Ureter (tissue), 1 donor: ENCODE measurements at places on chromosomes 13 and 19. TPM values are rescaled to one million over a fixed set of nuclear protein-coding genes. Genes with fewer than 3 reads are reported as not detected.
A peak's percentile ranks its signal among the peaks of the same experiment; 100 is the strongest.

DNA sequence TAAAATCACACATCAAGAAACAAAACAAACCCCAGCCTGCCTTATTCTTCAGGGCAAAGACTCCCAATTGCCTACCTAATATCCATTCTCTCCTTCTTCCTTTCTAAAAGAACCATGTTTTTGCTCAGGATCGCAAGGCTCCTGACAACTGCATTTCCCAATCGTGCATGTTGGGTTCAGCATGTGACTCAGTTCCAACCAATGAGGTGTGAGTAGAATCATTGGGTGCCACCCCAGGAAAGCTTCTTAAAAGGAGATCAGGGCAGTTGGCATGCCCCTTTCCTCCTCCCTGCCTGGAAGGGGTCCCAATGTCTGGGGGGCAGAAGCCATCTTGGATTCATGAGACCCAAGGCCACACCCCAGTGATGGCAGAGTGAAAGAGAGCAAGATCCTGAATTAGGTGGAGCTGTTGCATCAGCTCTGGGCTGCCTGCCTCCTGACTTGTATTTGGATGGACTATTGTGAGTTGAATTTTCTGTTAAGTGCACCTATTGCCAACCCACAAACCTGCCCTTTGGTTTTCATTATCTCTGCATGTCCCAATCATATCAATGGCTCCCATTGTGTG is 26.0 kb upstream of the UBAC2 start:
- no peak for DNase-seq

DNA sequence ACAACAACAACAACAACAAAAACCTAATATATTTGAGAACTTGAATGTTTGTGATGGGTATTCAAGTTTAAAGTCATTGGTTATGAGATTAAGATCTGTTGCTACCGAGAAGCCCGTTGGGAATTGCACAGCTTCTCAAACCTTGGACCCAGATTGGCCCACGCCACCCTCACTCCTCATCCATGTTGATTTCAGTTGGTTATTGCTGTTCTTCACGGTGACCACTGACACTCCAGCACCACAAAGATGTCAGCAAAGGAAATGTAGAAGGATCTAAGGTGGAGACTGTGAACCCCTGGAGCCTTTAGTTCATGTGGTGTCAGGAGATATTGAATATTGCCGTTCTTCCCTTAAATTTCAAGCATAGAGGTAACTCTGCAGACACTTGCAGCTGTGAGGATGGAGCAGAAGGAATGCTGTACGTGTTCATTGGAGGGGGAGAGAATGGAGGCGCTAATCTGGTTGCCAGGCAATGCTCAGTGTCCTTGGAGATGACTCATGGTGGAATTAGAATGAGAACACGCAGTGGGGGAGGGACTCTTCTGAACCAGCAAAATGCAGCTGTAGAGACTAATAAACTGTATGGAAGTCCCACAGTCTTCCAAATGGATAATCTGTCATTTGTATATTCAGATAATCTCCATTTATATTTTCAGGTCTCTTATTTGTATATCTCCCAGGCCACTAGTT is 20.8 kb upstream of the ZNF835 start:
- no peak for DNase-seq

The PSG7 gene
- total RNA-seq, result not detected

- DNase-seq, result no peak
These were observed 29.1 kb downstream of the CNFN start for GRCh38 chr19:42360787-42361544.

The PCDH9 gene
- 19.0 TPM for total RNA-seq

GRCh38 chr13:30639671-30640070 is 22.0 kb downstream of the USPL1 start:
- DNase-seq, result no peak

The NLRP9 gene
- total RNA-seq, result not detected

GRCh38 chr13:110298505-110299282 is 8.3 kb downstream of the COL4A1 start:
- no peak for DNase-seq

DNA sequence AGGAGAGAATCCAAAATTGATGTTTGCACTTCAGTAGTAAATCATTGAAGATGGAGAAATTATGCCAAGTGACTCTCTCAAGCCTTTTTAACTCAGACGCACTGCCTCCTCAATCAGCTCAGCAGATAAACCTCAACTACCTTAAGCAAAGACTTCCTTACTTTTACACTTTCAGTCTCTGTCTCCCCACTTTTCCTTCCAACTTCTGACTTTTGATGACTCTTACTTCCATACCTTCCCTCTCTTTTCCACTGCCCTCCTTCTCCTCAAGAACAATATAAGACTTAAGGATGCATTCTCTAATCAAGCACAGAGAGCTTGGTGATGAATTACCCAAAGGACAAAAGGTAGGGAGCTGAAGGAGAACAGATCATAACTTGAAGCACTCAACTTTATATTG is 4.8 kb upstream of the DACH1 start:
- DNase-seq, result no peak

GRCh38 chr13:111281751-111282311 is 38.6 kb upstream of the TEX29 start:
- DNase-seq, result no peak

The ZNF626 gene
- 93.4 TPM for total RNA-seq

DNA sequence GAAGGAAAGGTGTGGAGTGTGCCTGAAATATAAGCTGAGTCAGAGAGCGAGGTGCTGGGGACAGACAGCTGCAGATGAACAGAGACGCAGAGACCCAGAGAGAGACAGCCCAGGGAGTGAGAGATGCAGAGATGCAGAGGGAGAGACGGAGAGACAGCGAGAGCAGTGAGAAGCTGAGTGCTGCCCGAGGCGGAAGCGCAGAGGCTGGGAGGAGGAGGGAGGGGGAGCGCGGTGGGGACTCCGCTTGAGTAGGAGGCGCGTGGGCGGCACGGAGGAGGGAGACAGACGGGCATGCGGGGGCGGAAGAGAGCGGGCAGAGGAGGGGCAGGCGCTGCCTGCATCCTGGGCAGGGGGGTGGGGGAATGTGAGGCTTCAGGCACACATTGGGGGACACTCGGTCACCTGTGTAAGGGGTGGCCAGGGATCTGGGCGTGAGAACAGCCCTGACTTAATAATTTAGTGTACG is 25.7 kb downstream of the SLC8A2 start:
- peak; percentile 73 for DNase-seq

The CGB8 gene
- not detected for total RNA-seq
